ENCODE measurements at places on chromosomes 7 and 10.

DNA sequence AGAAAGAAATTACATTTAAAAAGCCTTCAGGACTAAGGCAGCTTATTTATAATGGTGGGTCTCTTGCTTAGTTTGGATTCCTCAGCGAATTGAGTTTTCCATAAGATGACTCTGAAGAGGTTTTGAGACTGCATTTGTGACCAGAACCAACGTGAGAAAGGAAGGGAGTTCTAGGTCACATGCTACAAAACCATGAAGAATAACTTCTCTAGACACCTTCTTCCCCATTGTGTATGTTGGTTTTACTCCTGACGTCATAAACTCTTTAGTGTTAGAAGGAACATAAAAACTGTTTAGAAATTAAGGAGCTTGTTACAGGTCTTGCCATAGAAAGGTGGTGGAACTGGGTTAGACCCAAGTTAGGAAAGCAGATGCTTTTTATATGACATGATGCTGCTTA lies 11.1 kb downstream of the PTPN12 start:
- no peak for DNase-seq

DNA sequence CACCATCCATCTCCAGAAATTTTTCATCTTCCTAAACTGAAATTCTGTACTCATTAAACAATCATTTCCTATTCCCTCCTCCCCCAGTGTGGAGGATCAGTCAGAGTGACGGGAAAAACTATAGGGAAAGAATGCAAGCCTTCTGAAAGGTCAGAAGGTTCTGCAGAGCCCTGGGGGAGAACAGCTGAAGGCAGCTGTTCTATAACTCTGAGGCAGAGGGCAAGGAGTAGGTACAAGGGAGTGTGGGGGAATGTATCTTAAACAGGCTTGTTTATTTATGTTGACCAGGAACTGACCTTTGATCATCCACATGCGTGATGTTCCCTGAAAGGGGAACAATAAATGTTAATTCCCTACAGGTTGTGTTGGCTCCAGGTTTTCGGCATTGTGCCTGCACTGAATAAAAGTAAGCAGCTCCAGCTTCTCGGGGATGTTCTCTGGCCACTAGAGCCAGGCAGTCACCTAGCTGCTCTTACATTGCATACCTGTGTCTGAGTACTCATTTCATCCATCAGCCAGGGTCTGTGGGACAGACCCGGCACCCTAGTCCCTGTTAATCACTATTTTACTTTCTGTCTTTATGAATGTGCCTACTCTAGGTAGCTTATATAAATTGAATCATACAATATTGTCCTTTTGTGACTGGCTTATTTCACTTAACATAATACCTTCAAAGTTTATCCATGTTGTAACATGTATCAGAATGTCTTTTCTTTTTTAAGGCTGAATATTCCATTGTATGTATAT lies 5.8 kb downstream of the IFIT1 start:
- no peak for DNase-seq

DNA sequence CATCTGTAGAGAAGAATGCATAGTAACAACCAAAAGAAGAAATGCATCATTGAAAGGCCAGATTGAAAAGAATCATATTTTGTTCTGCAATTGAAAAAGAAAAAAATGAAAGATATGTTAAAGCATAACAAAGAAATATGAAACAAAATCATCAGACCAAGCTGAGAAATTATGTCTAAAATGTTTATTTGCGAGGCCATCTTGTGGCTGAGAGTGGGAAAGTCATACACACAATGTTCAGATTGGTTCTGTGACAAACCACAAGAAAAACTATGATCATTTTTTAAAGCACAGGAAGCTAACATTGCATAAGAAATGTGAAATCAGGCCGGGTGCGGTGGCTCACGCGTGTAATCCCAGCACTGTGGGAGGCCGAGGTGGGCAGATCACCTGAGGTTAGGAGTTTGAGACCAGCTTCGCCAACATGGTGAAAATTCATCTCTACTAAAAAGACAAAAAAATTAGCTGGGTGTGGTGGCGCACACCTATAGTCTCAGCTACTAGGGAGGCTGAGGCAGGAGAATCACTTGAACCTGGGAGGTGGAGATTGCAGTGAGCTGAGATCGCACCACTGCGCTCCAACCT lies 36.6 kb downstream of the ABCB5 start:
- DNase-seq = no peak

DNA sequence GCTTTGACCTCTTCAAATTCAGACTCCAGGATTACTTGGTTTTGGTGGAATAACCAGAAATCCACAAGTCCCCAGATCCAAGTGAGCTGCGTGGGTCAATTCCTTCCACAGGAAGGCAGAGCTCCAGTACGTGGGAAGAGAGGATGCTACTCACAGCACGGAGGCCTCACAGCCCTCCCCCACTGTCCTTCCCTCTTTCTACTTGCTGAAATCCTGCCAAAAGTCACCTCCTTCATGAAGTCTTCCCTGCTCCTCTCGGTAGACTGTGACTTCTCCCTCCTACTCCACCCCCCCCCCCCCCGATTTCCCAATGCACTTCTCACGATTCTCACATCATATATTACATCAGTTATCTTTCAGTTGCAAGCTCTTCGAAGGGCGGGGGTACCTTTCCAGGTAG lies 12.3 kb downstream of the CAMK2G start:
- no peak for DNase-seq

DNA sequence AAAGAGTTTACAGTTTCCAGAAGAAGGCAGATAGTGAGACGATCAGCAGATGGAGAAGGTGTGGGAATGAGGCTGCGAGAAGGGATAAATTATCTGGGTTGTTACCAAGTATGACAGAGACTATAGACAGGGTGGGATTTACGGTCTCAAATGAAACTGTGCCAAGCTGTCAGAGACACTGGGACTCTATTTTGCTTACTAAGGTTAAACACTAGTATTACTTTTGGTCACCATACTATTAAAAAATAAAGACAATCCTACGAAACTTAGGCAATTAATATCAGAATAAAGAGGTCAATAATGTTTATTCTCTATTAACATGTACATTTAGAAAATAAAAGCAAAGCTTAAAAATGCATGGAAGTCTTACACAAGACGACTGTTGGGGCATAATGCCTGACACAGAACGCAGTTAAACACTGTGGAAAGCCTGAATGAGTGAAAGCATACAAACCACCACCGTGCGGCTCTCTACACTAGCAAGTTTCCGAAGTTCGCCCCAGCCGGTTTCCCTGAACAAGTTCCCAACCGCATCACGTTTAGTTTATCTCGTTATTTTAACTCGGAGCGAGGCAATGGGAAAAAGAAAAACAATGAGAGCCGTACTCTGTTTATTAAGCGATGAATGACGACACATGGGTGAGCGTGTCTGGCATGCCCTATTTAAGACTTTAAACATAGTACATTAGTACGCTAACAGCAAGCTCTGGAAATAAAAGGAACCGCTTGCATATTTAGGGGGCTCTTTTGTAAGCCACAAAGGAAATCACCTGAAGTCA lies 909 bp upstream of the CC2D2B start:
- DNase-seq = no peak

DNA sequence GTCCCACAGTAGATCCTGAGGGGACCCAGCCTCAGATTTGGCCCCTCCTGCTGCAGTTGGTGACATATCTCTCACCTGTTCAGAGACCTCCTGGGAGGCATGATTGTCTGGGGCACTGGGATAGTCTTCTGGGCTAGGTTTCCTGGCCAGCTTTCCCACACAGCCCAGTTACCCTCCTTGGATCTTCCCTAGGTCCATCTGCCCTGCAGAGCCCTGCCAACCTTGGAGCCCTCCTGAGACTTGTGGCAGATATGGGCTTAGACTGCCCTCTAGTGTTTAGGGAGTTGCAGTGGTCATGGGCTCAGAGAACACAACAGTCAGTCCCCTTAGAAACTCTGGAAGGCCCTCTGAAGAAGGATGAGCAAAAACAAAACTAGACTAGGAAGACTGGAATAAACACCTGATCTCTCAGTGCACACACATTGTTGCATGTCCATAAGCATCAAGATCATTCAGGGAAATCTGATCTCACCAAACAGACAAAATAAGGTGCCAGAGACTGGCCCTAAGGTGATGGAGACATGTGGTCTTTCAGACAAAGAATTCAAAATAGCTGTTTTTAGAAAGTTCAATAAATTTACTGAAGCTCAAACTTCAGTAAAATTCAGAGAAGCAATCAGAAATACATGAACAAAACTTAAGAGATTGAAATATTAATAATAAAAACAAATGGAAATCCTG lies 324.6 kb downstream of the ATRNL1 start:
- DNase-seq = no peak

GRCh38 chr7:2821842-2822507 lies 22.1 kb downstream of the GNA12 start:
- DNase-seq = no peak

- DNase-seq = no peak
Observed at GRCh38 chr10:126650161-126650560, 20.3 kb downstream of the C10orf90 start.

GRCh38 chr7:24036033-24036412 lies 248.0 kb upstream of the NPY start:
- DNase-seq = no peak

GRCh38 chr10:1733720-1734119 lies 3.6 kb downstream of the ADARB2 start:
- DNase-seq = no peak

DNA sequence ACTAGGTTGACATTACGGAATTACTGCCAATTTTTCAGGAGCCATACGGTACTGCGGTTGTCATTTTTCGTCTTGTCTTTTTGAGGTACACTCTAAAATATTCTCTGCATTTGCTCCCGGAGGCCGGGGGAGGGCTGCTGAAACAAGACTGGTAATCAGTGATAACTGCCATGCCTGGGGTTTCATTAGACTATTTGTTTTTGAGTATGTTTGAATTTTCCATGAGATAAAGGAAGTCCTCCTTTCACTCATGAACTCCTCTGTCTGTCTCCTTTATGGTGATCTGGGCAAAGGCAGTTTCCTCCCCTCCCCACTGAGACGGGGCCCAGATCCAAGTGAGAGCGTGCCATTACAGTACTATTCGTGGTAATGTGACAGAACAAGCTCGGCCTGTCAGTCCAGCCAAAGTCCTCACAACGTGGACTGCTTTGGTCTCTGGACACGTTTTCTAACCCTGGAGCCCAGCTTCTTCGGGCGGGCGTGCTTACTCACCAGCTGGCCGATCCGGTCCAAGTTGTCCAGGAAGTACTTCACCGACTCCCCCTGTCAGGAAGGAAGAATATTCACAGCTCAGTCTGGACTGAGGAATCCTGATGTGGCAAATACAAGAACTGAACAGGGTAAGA lies 45.1 kb downstream of the AMZ1 start:
- DNase-seq = no peak

DNA sequence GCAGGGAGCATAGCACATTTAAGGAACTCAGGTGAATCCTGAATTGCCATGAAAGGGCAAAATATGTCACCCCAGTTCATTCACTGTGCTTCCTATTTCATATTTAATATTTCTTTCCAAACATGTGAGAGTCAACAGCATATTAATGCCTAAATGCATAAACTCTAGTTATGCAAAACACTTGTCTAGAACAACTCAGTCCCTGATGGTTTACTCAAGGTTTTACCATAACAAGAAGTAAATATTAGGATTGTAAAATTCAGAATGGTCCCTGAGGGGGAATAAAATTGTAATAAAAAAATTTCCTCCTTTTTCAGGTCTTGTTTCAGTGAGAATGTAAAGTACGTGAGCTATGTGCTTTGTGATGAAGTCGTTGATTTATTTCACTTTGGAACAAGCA lies 51.7 kb upstream of the SEPHS1 start:
- DNase-seq = no peak

- DNase-seq = no peak
Observed at GRCh38 chr7:3242398-3242972, 58.6 kb upstream of the SDK1 start.
